OCI-M1 (cell line): ENCODE measurements at places on chromosomes 7 and 10.

DNA sequence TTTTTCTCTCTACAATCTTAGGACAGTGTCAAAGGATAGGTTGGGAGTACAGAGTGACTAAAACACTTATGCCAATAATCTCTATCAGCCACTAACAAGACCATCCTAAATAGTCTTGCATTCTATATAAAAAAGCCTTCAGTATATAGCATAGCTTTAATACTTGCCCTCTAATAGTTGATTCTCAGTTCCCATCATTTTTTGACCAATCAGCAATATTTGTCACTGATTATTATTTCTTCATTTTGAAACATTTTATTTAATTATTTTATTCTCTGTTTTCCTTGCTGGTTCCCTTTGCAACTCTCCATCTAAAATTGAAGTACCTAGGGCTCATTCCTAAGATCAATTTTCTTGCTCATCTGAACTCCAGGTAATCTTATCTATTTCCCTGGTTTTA, 470.0 kb downstream of the MAGI2 start:
- no peak for DNase-seq

- no peak for DNase-seq
Measured at GRCh38 chr10:123640016-123640535, 26.1 kb upstream of the GPR26 start.

DNA sequence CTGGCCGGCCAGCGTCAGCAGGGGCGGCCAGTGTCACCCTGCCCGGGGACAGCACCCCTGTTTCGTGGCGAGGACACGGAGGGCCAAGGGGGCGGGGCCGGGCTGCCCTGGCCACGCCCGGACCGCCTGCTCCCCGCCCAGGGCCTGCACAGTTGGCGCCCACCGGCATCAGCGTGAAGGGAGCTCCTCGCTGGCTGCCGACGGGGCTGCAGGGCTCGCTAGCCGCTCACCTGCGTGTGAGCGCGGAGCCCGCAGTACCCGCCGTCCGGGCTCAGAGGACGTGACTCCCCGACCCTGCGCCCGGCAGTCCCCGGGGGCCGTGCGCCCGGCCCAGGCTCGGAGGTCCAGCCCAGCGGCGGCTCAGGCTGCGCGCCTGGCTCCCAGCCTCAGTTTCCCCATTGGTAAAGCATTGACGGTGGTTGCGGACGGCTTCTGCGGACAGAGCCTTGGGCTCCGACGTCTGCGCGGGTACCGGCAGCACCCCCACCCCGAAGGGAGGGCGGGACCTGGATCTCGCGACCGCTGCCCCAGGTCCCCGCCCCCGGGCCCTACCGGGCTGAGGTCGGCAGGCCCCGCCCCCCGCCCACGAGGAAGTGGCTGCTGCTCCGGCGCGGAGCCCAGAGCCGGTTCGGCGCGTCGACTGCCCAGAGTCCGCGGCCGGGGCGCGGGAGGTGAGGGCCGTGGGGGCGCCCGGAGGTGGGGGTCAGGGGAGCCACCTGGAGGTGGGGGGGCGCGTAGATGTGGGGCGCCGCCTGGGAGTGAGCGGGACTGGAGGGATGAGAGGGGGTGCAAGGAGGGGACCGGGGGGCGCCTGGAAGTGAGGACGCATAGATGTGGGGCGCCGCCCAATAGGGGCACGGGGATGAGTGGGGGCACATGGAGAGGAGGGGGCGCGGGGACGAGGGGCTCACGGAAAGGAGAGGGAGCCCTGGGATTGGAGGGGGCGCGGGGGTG, at the start of gene ARPC1B:
Gene ARPC1B (plus strand): TSS at position 620 of the 954 bp plus-strand sequence. CDS start 10,985 bp downstream, outside the sequence.
- peak; percentile 93 for DNase-seq

GRCh38 chr7:150341263-150342120, at the start of gene RARRES2:
Gene RARRES2, minus strand, starts transcription at chr7:150341629. Its CDS starts 1,020 bp downstream, at chr7:150340609.
- no peak for DNase-seq

DNA sequence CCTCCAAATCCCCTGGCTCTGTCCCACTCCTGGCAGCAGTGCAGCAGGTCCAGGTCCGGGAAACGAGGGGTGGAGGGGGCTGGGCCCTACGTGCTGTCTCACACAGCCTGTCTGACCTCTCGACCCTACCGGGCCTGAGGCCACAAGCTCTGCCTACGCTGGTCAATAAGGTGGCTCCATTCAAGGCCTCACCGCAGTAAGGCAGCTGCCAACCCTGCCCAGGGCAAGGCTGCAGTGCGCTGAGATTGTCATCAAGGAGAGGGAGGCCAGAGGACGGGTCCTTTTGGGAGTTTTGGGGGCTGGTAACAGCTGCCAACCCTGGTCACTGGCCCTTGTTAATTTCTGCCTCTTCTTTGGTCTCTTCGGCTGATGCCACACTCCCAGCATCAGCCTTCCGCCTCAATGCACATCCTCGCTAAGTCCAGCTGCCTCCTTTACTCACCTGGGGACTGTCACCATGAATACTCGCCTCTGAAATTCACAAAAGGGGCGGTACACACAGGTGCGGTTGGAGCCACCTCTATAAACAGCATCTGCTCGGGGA, 3.5 kb downstream of the EPO start:
- DNase-seq, result no peak

DNA sequence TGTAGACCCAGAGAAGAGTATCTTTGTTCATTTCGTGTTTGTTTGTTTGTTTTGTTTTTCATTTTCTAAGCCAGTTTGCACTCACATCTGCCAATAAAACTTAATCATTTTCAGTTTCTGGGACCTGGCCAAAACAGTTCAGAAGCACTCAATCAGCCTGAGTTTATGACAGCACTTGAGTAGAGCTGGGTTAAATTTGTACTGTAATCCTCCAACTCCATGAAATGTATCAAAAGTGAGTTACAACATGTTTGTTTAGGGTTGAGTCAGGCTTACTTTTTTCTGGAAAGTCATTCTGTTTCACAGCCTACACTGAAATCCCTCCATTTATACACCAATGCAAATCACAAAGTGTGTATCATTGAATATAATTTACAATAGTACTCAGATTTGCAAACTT, 91.9 kb downstream of the ZWINT start:
- peak; percentile 25 for DNase-seq

GRCh38 chr10:416091-416515, 273.4 kb downstream of the DIP2C start:
- DNase-seq, result no peak

- DNase-seq, result no peak
Measured at GRCh38 chr7:30448461-30449189, 30.0 kb downstream of the NOD1 start.

- DNase-seq, result no peak
Measured at GRCh38 chr7:2884161-2884560, 40.1 kb upstream of the GNA12 start.

DNA sequence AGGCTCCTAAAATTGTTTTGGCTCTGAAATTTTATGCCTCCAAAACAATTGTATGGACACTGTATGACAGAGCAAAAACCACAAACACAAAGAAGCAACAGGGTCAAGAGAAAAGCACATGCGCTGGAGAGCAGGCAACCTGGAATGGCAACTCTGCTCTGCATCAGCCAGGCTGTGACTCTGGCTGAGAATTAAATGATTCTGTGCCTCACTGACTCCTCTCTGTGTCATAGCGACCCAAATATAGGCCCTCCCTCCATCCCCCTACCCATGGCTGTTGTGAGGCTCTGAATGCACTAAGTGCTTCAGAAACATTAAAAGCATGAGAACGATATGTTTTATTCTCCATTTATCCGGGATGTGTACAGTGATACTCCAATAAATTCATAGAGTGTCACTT, 24.9 kb upstream of the NEBL start:
- no peak for DNase-seq

DNA sequence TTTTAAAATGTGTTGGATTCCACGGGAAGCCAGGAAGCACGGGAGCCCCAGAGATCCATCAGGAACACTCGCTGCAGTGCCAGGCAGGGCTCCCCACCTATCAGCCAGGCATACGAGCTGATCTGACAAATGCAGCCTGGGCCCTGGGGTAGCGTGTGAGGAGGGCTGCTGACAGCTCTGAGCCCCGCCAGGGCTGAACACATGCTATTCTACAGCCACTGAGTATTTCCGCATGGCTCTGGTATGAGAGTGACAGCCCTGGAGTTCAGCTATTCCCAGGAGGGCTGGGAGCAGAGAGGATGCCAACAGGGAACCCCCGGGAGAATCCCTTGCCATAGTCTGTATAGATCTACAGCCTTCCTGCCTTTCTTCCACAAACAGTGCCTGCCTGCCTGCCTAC, 237.3 kb upstream of the ZMIZ1 start:
- no peak for DNase-seq

DNA sequence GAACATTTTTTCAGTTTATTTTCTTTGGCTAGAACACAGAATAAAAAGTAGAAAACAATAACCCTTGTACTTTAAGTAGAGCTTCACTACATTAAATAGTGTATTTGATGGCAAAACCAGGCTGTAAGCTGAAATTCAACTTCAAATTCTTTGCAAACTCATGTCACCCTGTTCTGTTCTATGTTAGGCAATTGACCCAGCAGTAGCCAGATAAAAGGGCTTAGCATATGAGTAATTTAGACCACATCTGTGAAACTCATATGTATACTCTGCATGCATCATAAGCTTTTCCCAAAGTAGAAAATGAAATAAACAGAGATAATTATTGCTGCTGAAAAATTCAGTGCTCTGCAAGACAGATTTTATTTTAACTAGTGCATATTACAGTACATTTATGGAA, 150.2 kb downstream of the GNAI1 start:
- DNase-seq, result peak; percentile 40

DNA sequence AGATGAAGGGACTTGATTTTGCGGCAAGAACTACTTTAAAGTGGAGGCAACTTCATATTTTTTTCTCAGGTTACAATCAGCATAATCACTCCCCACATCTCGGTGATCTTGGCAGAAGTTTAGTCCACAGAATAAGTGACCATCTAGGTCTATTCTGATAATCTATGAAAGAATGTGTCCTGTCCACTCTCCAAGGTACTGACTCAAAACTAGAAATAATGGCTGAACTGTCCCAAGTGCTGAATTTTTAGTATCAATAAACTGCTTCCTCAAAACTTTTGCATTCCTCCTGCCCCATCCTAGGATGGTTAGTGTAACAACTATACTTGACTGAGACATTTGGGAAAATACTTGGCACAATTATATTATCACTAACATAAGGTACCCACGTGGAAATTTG, 10.9 kb upstream of the CHRM2 start:
- DNase-seq, result peak; percentile 34

DNA sequence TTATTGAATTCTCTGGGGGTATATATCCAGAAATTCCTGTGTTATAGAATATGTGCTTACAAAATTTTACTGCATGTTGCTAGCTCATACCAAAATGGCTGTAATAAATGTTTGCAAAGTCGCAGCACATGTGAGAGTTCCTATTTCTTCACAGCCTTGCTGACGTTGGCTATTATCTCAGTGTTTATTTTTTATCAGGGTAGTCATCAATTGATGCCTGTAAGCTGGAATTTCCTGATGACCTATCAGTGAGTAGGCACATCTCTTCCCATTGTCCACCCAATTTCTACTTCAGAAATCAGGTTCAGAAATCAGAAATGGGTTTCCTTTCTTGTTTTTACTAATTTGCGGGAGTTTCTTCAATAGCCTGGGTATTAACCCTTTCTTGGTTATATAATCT, 268.1 kb upstream of the FZD8 start:
- DNase-seq, result no peak

- no peak for DNase-seq
Measured at GRCh38 chr7:74364061-74364460, 74.9 kb downstream of the CLIP2 start.

- DNase-seq, result no peak
Measured at GRCh38 chr10:132131581-132132420, 54.9 kb upstream of the DPYSL4 start.

- no peak for DNase-seq
Measured at GRCh38 chr7:73642834-73643233, 18.5 kb upstream of the MLXIPL start.

GRCh38 chr7:74103219-74103772, 19.7 kb downstream of the LIMK1 start:
- DNase-seq, result no peak

- no peak for DNase-seq
Measured at GRCh38 chr7:69122953-69123352, 475.3 kb upstream of the AUTS2 start.

DNA sequence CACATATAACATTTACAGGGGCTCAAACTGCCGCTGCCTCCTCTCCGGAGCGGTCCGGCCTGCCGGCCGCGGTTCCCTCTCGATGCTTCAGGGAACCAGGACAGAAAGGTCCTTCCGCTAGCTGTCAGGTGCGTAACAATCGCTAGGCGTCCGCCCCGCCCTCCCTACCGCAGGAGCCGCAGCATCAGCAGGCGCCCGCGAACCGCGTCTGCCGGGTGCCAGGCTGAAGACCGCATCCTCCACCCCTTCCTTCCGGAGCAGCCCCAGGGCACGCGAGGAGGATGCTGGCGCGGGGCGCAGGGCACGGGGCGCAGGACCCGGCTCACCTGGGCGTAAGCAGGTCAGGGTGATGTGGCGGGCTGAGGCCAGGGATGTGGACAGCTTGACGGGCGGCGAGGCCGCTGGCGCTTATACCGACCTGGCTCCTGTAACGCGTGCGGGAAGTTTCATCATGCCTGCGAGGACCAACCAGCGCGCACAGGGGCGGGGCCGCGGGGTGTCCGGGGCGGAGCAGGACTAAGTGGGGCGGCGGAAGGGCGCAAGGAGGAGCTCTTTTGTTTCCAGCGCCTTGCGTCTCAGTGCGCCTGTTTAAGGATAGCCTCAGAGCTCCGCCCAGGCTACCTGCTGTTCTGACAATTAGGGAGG, at the start of gene ASNS:
Gene ASNS (minus strand): TSS at position 384 of the 645 bp plus-strand sequence. CDS start 3,252 bp downstream, outside the sequence.
- peak; percentile 100 for DNase-seq

GRCh38 chr7:22731766-22732165, 4.8 kb downstream of the IL6 start:
- no peak for DNase-seq

- no peak for DNase-seq
Measured at GRCh38 chr10:64708884-64709681, 1187.9 kb downstream of the REEP3 start.
